Stimulated activated CD8-positive, alpha-beta memory T cell treated with anti-CD3 and anti-CD28 coated beads, Interleukin-2, amount 100 ng/mL, for 48 hours (primary cell): ENCODE measurements at places on chromosomes 1 and 21.

- DNase-seq, result no peak
Measured at GRCh38 chr1:168420177-168420576, 123.6 kb downstream of the XCL2 start.

- DNase-seq, result no peak
Measured at GRCh38 chr1:203145321-203146041, 18.0 kb downstream of the ADORA1 start.

GRCh38 chr1:24855474-24855873 is 74.6 kb downstream of the RUNX3 start:
- no peak for DNase-seq

- no peak for DNase-seq
Measured at GRCh38 chr1:118306851-118307250, 121.8 kb upstream of the SPAG17 start.

DNA sequence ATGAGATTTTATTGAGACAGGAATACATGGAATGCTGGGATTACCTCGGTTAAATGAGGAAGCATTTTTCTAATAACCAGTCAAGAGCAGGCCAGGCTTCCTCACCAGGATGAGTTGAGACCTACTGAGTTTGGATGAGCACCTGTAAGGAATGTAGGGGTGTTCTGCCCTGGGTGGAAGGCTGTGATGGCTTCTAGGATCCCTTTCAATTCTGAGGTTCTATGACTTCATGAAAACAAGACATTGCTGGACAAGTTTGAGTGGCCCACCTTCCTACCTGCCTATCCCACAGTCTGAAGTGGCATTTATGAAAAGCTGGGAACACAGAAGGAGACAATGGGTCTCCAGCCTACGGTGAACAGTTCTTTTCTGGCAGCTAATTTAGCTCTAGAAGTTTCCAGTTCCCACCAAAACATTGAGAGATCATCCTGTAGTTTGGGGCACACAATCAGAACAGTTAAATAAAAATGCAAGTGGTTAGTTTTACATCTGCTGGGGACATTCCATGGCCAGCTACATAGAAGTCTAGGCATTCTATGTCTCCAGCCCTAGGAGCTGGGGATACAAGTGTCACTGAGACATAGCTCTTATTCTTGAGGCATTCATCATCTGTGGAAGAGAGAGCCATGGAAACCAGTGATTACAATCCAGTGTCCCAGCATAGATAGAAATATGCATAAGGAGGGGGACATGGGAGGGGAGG is 51.3 kb upstream of the TSPAN2 start:
- DNase-seq, result no peak
